ENCODE measurements at places on chromosomes 6 and 20.

DNA sequence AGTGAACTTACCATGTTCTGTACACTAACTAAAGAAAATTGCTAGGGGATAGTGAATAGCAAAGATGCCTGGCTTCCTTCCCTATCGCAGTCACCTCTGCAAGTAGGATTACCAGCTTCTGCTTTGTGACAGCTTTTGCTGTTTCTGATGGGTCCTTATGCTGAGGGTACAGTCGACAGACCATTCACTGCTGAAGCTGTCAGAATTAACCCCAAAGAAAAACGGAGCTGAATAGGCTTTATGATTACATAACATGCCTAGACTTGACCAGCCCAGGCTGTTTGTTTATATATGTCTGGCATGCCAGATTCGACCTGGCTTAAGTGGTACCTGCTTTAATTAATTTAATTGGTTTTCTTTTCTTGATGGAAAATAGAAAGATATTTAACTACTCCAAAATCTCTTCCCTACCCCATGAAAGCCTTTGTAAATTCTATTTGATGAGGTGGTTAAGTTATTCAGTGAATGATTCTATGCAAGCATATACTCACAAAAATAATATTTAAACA lies 21.7 kb upstream of the PRELID3B start:
- DNase-seq = no peak

DNA sequence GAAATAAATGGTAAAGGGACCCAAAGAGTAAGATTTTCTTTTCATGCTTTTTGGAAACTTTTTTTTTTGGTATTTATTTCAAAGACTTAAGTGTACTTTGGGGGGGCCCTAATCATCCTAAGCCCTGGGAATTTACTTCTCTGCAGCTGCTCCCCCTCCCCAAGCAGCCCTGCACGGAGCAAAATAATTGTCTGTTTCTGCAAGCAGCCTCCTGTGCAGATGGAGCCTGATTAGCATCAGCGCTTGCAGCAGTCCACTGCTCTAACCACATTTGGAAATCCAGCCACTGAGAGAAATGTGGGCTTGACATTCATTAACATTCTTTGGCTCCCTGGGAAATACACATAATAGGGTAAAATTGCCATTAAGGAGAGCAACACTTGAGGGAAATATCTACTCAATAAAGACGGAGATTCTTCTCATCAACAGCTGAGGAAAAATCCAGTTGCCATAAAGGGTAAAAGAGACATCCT lies 309.2 kb upstream of the MAP3K7 start:
- no peak for DNase-seq

GRCh38 chr6:159929819-159930218 lies 39.0 kb downstream of the MAS1 start:
- DNase-seq = peak; percentile 53

DNA sequence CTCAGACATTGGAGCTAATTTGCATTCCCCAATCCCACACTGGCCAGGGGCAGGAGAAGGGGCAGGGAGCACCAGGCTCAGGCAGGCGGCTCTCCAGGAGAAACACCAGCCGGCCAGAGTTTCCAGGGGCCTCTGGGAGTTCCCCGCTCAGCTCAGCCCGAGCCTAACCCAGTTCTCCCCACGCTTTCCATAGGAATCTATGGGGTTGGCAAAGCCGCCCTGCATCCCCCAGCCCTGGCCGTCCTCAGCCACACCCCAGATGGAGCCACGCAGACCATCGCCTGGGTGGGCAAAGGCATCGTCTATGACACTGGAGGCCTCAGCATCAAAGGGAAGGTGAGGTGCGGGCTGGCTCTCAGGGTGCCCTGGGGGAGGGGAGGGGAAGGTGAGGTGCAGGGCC lies 8.2 kb downstream of the NPEPL1 start:
- no peak for DNase-seq

DNA sequence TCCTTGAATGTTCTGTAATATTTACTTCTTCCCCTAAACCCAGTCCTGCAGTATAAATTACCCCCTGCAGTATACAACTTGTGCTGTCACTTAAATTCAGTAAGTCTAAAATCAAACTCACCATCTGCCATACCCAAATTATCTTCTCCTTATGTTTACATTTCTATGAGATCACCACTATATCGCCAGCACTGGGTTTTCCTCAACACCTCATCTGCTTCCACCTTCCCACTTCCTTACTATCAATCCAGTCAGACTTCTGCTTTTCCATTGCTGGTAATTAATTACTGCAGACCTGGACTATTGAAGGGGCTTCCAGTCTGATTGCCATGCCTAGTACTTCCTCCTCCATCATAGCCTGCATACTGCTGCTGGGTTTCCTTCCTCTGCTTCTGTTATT lies 15.2 kb downstream of the EFHC1 start:
- no peak for DNase-seq

DNA sequence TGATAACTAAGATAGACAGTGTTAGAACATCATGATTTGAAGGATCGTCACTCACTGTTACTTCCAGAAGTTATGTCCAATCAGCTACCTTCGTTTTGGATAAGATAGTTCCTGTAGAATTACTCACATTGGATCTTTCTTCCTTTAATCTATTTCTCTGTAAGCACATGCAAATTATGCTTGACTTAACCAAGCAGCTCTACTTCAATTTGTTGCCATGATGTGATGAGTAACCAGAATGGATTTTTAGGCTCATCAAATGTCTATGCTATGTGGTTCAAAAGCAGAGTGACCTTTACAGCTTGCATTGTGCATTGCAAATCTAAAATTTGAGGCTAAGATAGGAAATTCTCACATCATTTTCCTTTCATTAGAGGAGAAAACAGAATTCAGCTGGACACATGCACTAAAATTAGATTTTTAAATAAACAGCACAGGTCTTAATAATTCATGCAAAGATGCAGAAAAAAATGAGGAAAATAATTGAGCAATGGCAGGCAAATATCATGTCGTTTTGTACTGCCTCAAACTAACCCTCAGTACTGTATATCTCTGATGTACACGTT lies 76.7 kb upstream of the ZFP64 start:
- DNase-seq = no peak

- DNase-seq = no peak
Observed at GRCh38 chr6:15435468-15435867, 189.6 kb downstream of the JARID2 start.

GRCh38 chr20:41055679-41056078 lies 27.1 kb downstream of the TOP1 start:
- DNase-seq = no peak

- DNase-seq = peak; percentile 84
Observed at GRCh38 chr20:37384683-37385174, 38.8 kb downstream of the SRC start.
